Stimulated activated CD4-positive, alpha-beta T cell treated with anti-CD3 and anti-CD28 coated beads, TNF-alpha, amount 100 ng/mL, for 1 hour (primary cell): ENCODE measurements at places on chromosomes 3 and 15.

GRCh38 chr15:34336991-34337556 is 507 bp downstream of the SLC12A6 start:
- no peak for DNase-seq

DNA sequence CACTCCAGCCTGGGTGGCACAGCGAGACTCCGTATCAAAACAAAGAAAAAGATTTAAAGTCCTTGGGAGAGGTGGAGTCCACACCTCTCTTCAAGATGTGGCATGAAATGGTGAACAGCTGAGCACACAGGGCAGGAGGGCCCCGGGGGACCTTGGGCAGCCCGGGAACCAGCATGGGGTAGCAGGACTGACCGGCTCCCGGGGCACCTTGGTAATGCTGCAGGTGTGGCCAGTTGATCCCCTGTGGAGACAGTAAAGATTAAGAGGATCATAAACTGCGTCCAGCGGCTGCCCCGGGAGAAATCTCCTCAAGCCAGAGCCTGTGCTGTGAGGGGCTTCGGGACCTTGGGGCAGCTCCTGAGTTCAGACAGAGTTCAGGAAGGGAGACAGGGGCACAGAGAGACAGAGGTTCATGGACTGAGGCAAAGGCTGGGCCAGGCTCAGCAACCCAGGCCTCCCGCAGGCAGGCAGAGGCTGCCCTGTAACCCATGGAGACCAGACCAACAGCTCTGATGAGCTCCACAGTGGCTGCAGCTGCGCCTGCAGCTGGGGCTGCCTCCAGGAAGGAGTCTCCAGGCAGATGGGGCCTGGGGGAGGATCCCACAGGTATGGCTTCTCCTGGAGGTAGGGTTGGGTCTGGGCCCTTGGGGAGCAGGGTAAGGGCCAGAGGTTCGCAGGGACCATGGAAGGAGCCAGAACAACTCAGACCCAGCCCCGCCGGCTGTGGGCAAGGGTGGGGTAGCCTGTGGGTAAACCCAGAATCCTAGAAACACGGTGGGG is at the start of gene NR2E3:
Gene NR2E3, plus strand, starts transcription at position 299 of the 780 bp plus-strand sequence. Its CDS starts 190 bp downstream, at position 489.
- DNase-seq: no peak

GRCh38 chr3:99500485-99500884 is 137.9 kb upstream of the COL8A1 start:
- DNase-seq: no peak

DNA sequence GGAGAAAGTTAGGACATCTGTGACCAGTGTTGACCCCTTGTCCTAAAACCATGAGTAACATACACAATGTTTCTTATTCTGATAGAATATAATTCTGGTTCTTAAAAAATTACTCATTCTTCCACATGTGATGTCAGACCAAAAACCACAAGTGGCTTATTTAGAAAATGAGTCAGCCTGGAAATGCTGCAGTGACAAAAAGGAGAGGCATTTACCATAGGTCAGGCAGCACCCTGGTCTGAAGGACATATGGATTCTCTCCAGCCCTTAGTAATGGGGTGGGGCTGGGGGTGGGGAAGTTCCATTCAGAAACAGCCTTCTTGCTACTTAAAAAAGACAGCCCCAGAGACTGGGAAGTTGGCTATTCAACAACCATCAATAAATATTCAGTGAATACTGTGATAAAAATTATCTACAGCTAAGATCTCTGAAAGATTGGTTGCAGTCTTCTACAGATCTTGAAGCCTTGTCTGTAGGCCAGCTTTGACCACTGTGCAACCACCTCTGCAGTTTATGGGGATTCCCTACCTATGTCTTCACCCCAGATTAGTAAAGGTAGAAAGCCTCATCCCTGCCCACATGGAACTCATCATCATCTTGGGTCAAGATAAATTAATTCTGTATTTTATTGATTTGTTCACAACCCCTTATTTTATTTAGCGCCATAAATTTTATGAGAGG is 34.9 kb upstream of the TIMP4 start:
- no peak for DNase-seq

GRCh38 chr15:92747047-92747446 is 91.5 kb upstream of the FAM174B start:
- no peak for DNase-seq

- no peak for DNase-seq
Measured at GRCh38 chr3:71124048-71124447, 459.5 kb downstream of the FOXP1 start.

DNA sequence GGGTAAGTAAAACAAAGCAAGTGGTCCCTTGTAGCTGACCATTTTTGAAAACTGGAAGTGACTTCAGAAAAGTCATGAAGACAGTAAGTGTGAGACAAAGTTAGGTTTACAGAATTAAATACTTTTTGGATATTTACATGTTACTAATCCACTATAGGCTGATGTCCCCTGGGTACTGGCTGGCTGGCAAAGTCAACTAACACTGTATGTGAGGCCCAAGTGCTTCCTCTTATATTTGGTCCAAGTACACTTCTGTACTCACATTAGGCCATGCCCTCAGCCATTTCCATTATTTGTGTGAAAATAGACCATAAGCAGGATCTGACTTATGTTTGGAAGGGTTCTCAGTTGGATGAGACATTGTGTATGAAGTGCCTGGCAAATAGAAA is 5.5 kb upstream of the LEKR1 start:
- DNase-seq: no peak

GRCh38 chr15:100772892-100773520 is 106.6 kb upstream of the ALDH1A3 start:
- DNase-seq: no peak

- no peak for DNase-seq
Measured at GRCh38 chr15:94761574-94761973, 530.2 kb downstream of the MCTP2 start.

DNA sequence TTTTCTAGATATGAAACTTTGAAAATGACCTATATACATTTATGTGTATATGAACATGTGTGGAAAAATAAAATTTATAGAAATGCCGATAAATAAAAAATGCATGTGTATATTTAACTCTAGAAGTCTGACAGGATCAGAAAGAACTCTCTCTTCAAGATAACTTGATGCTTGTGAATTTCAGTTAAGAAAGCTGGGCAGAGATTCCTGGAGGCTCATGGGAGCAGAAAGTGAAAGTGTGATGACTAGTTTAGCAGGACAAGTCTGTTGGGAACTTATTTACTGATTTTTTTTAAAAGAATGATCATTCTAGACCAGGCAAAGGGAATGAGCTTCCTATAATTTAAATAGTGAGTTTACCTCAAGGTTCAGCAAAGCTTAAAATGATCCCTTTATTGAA is 81.5 kb upstream of the KCNAB1 start:
- no peak for DNase-seq

DNA sequence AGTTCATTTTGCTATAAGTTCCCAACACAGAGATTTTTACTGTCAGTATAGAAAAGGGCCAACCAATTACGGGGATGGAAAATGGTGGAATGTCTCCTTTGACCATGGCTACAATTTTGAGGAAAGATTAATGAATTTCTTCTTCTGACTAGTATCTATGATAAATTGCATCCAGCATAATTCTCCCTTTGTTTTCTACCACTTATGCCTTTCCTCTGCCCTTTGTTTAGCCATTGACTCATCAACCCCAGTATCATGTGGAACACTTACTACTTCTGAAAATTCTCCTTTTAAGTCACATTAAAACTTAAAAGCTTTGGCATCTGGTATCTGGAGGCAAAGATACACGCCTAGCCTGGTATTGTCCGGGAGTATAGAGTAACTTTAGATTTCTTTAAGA is 92.9 kb upstream of the CADPS start:
- DNase-seq: no peak

- DNase-seq: no peak
Measured at GRCh38 chr15:85704720-85705429, 89.8 kb downstream of the KLHL25 start.

- DNase-seq: no peak
Measured at GRCh38 chr3:49119439-49119838, 1.2 kb downstream of the USP19 start.

DNA sequence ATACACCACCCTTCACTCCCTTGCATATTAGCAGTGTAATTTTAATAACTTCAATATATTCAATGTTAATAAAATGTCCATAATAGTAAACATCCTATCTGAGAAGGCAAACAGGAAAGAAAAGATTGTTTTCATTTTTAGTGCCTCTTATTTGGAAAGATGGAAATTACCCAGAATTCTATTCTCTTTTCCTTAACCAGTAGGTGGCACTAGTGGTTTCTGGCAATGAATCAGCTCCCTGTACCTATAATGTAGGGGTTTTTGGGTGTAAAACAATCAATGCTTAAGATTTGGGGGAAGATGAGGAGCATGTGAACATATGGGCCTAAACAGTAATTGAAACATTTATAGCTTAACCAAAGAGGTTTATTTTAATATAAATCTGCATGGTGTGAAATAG is 5.7 kb upstream of the SEMA6D start:
- no peak for DNase-seq

GRCh38 chr3:74443102-74443501 is 171.4 kb downstream of the CNTN3 start:
- DNase-seq: no peak

- no peak for DNase-seq
Measured at GRCh38 chr3:192090586-192090985, 629.6 kb downstream of the PYDC2 start.

GRCh38 chr15:89837134-89837829 is 22.6 kb upstream of the ANPEP start:
- no peak for DNase-seq

DNA sequence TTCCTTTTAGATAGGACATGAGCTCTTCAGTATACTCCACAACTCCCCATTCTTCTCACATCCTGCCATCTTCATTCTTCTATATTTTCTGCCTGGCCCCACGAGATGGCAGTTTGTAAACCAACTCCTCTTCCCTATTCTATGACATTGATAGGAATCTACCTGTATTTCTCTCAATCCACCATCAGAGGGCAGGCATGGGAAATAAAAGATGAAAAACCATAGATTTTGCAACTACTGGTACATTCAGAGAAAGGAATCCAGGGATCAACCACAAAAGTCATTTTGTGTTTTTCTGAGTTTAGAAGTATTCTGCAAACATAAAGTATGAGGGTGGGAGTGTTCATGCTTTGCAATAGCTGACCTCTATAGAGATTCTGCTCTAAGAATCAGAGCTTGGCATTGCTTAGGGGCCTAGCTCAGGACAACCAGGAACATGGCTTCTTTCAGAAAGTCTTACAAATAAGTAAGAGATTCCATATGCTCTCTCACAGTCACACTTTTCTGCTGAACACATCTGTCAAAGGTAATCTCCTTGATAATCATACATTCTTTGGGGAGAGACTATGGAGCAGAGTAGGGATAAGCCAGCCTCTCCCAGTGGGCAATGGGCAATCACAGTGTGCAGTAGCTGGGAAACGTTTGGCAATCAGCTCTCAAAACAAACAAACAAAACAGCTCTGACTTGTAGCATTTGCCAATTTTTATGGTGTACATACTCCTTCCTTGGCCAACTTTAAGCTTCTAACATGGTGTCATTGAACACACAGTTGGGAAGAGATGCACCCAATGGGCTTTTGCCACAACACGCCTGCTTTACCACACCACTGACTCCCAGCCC is 43.1 kb upstream of the SLC25A36 start:
- no peak for DNase-seq

GRCh38 chr3:194178669-194179068 is 42.7 kb downstream of the HES1 start:
- no peak for DNase-seq

DNA sequence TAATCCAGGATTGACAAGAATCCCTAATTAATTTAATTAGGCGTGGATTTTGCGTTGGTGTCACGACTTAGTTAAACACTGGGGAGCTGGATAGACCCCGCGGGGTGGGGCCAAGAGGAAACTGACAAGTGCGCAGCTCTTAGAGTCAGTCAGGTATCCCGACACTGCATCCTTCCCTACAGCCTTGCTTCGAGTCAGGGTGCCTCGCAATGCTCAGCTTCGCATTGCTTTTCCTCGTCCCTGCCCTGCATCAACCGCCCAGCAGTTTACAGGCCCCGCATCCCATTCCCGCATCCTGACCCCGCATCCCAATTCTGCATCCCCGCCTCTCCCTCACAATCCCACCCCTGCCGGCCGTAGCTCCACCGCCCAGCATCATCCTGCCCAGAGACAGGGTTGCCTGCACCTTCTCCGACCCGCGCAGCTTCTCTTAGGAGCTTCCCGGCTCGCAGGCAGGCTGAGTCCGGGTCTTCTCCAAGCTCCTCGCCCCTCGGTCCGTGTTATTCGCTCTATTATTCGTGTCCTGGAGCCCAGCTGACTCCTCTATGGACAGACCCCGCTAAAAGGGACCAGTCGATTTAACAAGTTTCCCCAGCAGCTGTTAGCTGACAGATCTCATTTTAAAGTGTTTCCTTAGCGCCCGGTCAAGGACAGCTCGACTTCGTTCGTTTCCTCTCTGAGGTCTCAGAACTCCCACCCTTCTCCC is 699 bp upstream of the SHOX2 start:
- DNase-seq: no peak

DNA sequence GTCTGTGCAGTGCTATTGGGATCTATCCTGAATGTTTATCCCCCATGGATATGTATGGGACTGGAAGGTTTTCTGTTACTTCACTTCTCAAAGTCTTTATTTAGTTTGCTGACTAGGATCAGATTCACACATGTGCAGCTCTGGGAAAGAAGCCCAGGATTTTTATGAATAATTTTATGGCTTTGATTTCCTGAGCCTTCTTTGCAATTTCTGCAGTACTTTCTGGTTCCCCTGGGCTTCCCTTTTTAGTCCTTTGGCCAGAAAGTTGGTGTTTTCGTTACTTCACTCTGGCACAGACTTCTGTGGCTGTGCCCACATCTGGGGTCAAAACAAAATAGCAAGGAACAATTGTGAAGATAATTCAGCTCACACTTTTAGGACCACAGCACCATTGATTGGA is 721.0 kb downstream of the OTOL1 start:
- DNase-seq: no peak

- DNase-seq: no peak
Measured at GRCh38 chr3:170410428-170411029, 8.1 kb upstream of the CLDN11 start.

DNA sequence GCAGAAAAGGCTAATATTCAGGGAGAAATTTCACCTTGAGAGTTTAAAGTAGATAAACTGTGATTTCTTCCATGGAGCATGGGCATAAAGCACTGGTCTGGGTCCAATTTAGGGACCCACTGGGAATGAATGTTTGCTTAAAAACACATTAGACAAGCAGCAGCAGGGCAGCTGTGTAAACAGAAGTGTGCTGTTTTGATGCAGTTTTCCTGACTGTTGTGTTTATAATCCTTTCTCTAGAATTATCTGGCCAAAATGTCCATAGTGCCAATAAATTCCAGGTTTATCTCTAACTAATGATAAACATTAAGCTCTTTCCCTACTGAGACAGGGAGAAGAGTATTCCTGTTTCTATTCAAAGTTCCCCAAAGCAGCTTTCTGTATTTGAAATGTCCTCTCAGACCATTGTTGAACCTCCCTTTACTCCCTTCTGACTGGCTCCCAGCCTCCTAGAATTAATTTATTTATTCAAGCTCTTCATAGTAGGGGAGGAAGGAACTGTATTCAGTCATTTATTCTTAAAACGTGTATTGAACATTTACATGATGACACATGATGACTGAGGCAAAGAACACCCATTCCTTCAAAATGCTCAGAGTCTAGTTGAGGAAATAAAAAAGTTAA is 7.0 kb upstream of the TM4SF18 start:
- no peak for DNase-seq
